ENCODE measurements at places on chromosomes 4 and X. TPM values are rescaled to one million over a fixed set of nuclear protein-coding genes. Genes with fewer than 3 reads are reported as not detected.

RENBP gene
- total RNA-seq, result 18.9 TPM

SASH3 gene
- total RNA-seq, result not detected

RPA4 gene
- 0.24 TPM for total RNA-seq

CENPVL1 gene
- not detected for total RNA-seq

FAAH2 gene
- total RNA-seq, result 0.30 TPM

TBX22 gene
- total RNA-seq, result not detected
